Lower lobe of right lung (tissue), 2 donors: ENCODE measurements at places on chromosomes 5 and 9.

GRCh38 chr5:142500227-142500905, 175.5 kb upstream of the SPRY4 start:
- no peak overlapping the region for H3K4me3 ChIP-seq

GRCh38 chr5:95884017-95884325, 61.4 kb upstream of the GLRX start:
- peaks cover 13% of the 10 kb centered on the region for H3K36me3 ChIP-seq
- no peaks in the 10 kb centered on the region for H3K27me3 ChIP-seq

- DNase-seq: no peak
- H3K27ac ChIP-seq: no peak overlapping the region
- no peaks in the 10 kb centered on the region for H3K36me3 ChIP-seq
- no peak overlapping the region for H3K4me3 ChIP-seq
- H3K27me3 ChIP-seq: no peaks in the 10 kb centered on the region
Observed at GRCh38 chr5:161778796-161779195, 69.1 kb upstream of the GABRA1 start.

DNA sequence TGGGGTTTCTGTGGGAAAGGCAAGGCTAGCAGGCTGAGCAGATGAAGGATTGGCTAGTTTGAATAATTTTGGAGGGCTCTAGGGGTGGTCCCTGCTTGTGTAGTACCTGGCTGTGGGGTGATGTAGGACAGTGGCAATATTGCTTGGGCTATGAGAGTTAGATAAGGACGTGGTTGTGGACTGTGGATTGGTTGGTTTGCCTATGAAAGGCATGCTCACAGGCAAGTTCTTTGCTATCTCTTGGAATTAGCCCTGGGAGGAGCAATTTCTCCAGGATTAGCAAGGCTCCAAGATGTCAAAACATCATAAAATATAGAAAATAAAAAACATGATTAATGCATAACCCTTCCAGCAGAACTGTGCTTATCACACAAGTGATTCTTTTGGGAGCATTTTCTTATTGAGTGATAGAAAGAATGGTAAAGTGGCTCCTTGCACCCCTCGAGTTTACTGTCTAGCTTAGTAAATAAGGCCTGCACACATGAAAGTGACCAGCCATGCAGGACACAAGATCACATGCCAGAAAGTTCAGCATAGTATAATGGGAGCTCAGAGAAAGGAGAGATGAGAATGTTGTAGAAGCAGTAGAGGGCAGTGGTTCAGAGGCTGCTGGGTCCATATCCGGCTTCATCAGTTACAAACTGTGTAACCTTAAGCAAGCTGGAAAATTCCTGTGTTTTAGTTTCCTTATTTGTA, 13.8 kb downstream of the AOPEP start:
- no peak overlapping the region for H3K4me3 ChIP-seq
- H3K27me3 ChIP-seq: no peaks in the 10 kb centered on the region
- no peaks in the 10 kb centered on the region for H3K36me3 ChIP-seq
- DNase-seq: no peak
- H3K4me1 ChIP-seq: peaks cover 18% of the 10 kb centered on the region
- H3K27ac ChIP-seq: no peak overlapping the region

- H3K27me3 ChIP-seq: no peaks in the 10 kb centered on the region
- no peak for DNase-seq
- no peaks in the 10 kb centered on the region for H3K4me1 ChIP-seq
- no peaks in the 10 kb centered on the region for H3K36me3 ChIP-seq
- no peak overlapping the region for H3K27ac ChIP-seq
- no peak overlapping the region for H3K4me3 ChIP-seq
Observed at GRCh38 chr9:78857373-78858225, 560.7 kb downstream of the PSAT1 start.

DNA sequence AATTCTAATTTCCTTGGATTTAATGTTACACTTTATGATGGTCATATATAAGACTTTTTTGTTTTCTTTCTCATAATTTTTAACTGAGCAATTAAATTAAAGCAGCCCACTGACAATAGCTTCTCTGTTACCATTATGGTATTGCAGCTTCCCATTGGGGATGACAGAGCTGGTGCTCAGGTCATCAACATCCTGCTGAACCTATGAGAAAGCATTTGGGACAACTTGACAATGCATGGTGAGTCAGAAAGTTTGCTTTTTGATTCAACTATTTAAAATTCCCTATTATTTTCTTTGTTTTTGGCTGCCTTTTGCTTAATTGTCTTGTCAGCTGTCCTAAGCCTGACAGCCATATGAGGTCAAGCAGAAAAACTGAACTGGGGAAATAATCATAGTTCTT, 487.4 kb upstream of the RIOK2 start:
- no peak for DNase-seq
- H3K4me1 ChIP-seq: no peaks in the 10 kb centered on the region
- no peak overlapping the region for H3K4me3 ChIP-seq
- H3K27me3 ChIP-seq: no peaks in the 10 kb centered on the region
- no peaks in the 10 kb centered on the region for H3K36me3 ChIP-seq
- no peak overlapping the region for H3K27ac ChIP-seq

DNA sequence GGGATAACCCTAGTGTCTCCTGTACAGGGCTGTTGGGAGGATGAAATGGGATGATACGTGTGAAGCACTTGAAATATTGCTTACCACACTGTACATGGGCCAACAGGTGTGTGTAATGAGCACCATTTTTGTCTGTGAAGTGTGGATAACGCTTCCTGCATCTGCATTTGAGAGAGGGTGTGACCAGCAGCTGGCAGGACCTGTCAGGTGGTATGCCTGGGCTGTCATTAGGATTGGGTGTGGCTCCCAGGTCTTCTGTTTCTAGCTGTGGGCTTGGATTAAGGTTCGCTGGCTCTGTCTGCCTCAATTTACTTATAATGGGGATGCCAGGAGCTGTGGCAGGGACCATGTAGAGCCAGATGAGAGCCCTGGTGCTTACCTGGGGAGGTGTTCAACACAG, 74.4 kb downstream of the PRRT1B start:
- no peak for DNase-seq
- H3K27ac ChIP-seq: no peak overlapping the region
- H3K4me1 ChIP-seq: peaks cover 16% of the 10 kb centered on the region
- peaks cover 99% of the 10 kb centered on the region for H3K36me3 ChIP-seq

DNA sequence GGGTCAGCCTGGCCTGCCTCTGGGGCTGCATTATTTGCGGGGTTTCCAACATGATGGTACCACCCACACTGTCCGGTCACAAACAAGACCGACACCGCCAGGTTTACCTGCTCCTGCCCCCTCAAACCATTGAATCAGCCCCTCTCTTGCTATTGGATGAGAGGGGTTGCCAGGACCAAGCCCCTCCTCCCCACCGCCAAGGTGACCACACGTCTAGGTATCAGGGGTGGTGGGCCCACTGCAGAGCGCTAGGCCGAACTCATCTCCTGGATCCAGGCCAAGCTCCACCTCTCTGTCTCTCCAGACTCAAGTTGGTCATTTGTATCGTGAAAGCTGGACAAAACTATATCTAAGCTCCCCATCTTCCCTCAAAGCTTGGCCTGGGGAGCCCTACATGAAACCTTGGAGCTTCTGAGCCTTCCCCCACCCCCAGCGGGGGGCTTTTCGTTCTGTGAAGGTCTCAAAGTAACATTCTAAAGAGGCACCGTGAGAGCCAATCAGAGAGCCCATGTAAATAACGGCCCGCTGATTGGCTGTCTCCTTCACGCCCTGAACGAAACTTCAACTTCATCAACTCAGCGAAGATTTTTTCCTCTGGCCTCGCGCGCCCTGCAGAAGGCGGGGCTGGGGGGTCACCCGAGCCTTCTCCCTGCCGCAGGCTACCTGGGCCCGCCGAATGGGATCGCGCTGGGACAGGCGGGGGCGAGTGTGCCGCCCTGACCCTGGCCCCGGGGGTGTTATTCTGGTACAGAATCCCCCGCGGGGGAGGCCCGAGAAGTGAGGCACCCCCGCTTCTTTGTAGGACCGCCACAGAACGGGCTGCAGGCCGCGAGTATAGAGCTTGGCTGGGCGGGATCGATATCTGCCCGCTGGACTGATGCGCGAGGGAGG, 49.6 kb upstream of the PSD2 start:
- peak; percentile 56 for DNase-seq
- H3K36me3 ChIP-seq: no peaks in the 10 kb centered on the region
- peak overlapping the region; percentile 53 for H3K4me3 ChIP-seq
- peaks cover 33% of the 10 kb centered on the region for H3K4me1 ChIP-seq
- H3K27me3 ChIP-seq: peaks cover 45% of the 10 kb centered on the region

- no peaks in the 10 kb centered on the region for H3K27me3 ChIP-seq
- H3K27ac ChIP-seq: no peak overlapping the region
- H3K4me1 ChIP-seq: no peaks in the 10 kb centered on the region
- DNase-seq: no peak
Observed at GRCh38 chr5:32355686-32356085, 42.9 kb upstream of the MTMR12 start.
